Fibroblast of skin of back (primary cell): ENCODE measurements at places on chromosomes 7 and 10.

DNA sequence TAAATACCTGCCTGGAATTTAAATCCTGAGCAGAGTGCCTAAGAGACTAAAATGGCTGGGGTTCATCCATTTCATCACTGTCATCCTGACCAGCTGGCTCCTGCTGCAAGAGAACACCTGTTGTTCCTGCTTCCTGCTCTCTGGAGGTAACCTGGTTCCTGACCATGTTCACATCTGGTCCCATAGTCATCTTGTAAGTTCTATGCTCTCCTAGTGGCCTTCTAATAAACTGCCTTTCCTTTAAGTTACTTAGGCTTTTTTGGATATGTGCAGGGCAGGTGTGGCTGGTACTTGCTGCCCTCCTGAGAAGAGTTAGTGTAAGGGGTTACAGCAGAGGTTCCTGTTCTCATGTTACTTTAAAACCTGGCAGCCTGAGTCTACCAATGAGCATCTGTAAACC is 80.0 kb downstream of the NRCAM start:
- no peak for DNase-seq

DNA sequence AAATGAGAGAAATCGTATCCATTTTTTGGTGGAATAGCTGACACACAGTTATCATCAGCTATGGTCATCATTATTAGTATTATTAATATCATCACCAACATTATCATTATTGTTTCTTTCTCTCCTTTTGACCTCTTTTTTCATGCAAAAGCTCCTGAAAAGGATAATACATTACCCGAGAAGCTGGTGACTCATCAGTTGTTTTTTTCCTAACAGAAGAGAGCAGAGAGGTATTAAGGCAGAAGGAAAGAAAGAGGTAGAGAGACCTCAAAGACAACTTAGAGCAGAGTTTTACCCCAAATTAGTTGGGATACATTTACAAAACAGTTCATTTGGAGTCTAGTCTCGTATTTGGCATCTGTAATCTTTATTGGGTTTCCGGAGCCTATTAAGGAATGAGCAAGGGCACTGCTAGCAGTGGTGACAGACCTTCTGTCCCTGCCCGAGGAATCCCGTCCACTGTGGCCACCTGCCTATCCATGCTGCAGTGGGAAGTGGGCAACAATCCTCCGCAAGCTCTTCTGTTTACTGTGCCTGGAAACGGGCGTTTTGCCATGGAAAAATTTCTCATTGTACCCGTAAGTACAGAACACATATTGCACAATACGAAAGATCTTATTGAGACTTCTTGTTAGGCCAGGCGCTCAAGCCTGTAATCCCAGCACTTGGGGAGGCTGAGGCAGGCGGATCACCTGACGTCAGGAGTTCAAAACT is 170.0 kb upstream of the MKLN1 start:
- DNase-seq = peak; percentile 24

DNA sequence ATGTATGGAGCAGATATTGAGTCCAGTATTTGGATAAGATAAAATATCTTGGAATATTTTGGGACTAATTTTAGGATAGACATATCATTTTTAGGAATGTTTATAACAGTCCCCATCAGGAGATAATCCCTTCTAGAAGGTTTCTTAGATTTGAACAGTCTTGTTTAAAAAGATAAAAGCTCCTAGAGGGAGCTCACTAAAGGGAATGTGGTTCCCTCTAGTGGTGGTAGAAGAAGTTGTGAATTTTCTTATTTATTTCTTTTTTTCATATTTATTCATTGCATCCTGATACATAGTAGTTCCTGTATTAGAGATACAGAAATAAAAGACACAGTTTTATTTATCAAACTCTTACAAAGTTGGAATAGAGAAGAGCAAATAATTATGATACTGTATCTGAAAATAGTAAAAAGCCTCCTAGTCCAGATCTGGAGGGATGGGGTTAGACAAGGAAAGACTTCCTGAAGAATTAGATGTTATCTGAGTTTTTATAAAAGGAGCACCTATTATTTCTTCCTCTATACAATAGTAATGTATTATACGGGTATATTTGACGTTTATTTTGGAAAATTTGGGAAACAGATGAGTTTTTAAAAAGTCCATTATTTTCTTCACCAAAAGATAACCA is 24.5 kb upstream of the KLF14 start:
- DNase-seq = peak; percentile 52

- no peak for DNase-seq
These were observed 127.1 kb upstream of the MTPN start for GRCh38 chr7:136104269-136104603.

DNA sequence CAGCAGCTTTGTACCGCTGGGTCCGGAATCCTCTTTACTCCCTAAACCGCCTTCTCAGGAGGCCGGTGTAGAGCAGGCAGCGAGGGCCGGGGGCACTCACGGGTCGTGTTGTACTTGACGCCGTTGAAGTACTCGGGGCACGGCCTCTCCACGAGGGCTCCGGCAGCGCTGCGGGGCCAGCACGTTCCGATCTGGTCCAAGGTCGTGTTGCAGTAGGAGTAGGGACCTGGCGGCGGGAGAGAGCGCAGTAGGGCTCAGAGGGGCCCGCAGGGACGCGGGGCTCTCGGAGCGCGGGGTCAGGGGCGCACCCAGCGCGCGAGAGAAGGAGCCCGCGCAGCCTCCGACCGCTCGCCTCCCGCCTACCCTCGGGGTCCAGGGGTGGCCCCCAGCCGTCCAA is 443 bp downstream of the CRHR2 start:
- no peak for DNase-seq

- DNase-seq = peak; percentile 78
These were observed 8.2 kb upstream of the STARD3NL start for GRCh38 chr7:38169847-38170246.

- DNase-seq = no peak
These were observed 132.5 kb downstream of the RELN start for GRCh38 chr7:103856929-103857328.

DNA sequence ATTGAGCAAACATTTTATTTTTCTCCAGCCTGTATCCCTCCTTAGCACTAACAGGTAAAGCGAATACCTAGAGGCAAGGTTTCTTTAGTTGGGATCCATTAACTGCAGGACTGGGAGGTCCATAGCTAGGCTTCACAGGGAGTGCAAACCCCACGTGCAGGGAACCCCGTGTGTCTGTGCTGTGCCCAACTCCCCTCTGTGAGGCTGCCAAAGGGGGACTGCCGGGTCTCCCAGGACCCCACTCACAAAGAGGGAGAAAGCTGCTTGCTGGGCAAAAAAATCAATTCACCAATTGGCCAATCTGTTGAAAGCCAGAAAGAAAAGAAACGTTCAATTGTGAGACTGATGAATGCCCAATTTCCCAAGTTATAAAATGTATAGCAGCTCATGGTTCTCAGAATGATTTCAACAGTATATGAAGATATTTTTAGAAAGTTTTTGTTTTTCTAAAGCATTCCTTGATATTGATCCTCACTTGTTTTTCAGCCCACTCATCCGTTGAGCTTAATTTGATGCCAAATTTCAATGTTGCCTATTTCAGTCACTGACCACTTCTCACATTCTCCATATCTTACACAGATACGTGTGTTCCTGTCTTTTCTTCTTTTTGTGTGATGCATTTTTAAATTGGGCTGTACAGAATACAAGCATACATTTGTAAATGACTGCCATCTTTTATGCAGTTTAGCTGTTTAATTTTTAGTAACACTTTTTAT is 202.7 kb upstream of the PRSS58 start:
- peak; percentile 82 for DNase-seq

GRCh38 chr7:46155367-46155766 is 234.3 kb upstream of the IGFBP3 start:
- DNase-seq = no peak

- no peak for DNase-seq
These were observed 116.0 kb downstream of the LHPP start for GRCh38 chr10:124577651-124578050.

DNA sequence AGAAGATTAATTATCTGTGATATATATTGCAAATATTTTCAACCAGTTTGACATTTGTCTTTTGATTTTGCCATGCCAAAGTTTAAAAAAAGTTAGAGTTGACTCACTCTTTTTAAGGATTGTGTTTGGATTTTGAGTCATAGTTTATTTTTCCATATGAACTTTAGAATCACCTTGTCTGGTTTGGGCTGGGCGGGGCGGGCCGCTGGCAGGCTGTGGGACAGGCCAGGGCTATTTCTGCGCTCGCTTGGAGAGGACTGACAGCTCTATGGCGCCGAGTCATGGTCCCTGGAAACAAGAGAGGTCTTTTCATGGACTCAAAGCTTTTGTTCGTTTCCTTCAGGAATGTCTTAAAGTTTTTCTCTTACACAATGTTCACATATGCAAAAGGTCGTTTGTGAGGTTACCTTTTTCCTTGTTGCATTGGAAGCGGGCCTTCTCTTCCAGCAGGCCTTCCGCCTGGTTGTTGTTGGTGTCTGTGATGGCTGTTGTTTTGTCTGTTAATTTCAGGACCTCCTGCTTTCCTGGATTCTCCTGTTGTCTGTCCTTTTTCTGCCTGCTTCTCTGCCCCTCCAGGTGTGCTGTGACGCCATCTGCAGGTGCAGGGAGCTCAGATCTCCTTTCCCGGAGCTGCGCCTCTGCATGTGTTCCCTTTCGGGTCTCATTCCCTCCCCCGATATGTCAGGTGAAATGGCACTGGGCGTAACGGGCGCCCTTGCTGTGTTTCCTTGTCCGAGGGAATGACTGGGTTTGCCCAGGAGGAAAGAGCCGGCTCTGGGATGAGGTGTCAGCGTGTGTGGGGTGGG is 53.8 kb downstream of the INPP5A start:
- peak; percentile 69 for DNase-seq
